ENCODE measurements at places on chromosomes 6 and 20.

- DNase-seq: no peak
Measured at GRCh38 chr6:138988469-138988834, 399 bp upstream of the REPS1 start.

- no peak for DNase-seq
Measured at GRCh38 chr6:140043357-140043756, 668.9 kb upstream of the CITED2 start.

GRCh38 chr20:50481741-50482140 lies 28.4 kb upstream of the PTPN1 start:
- no peak for DNase-seq

DNA sequence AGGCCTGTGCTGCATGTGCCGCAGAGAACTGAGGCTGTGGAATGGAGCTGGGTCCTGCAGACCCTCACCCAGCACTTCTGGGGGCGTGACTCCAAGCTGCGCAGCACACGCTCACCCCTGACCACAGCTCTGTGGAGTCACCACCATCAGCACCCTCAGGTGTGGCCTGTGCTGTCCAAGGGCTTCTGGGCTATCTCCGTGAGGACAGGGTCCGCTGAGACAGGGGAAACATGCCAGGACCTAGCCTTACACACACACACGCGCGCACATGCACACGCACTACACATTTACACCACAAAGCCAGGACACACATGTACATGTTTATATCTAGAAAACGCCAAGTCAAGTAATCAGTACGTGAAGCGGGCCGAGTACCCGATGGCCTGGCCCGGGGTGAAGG lies 26.8 kb upstream of the TCFL5 start:
- no peak for DNase-seq

- no peak for DNase-seq
Measured at GRCh38 chr20:44138867-44139266, 48.1 kb downstream of the JPH2 start.

Data from activated CD4-positive, alpha-beta T cell treated with anti-CD3 and anti-CD28 coated beads, Interleukin-2, amount 50 U/mL, for 48 hours (primary cell).